SJCRH30 (cell line): ENCODE measurements at places on chromosomes 6 and 20. TPM values are rescaled to one million over a fixed set of nuclear protein-coding genes. Genes with fewer than 3 reads are reported as not detected.

The ABHD16B gene
- not detected in 2 replicates for total RNA-seq

The PDE7B gene
- 0.20 and 0.71 TPM in 2 replicates for total RNA-seq

The RAD21L1 gene
- 0.28 TPM in 1 of 2 replicates, not detected in the other for total RNA-seq

The PPP1R3G gene
- total RNA-seq, result 0.71 and 1.0 TPM in 2 replicates

The GPX5 gene
- total RNA-seq, result not detected in 2 replicates

The KCNQ5 gene
- total RNA-seq, result not detected in 2 replicates

The CITED2 gene
- 23.6 and 24.6 TPM in 2 replicates for total RNA-seq

The SAYSD1 gene
- 18.1 and 20.3 TPM in 2 replicates for total RNA-seq

The LY6G6D gene
- total RNA-seq, result not detected in 2 replicates
